ENCODE measurements at places on chromosomes 3 and 15.

DNA sequence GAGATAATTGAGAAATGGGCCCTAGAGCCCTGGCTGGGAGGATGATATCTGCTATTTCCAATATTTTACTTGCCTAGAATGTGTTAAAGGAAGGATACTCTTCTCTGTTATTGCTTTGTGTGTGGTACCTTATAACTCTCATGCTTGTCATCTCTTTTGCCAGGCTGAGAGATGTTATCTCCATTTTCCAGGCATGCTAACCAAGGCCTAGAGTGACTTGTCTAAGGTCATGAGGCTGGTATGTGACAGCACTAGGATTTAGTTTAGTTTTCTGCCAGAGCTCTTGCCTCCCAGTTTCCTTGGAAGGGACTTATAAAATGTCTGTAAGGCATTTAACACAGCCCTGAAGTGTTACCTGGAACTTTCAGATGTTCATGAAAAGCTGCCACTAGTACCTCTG is 1.4 kb downstream of the CLK3 start:
- no peak for DNase-seq

DNA sequence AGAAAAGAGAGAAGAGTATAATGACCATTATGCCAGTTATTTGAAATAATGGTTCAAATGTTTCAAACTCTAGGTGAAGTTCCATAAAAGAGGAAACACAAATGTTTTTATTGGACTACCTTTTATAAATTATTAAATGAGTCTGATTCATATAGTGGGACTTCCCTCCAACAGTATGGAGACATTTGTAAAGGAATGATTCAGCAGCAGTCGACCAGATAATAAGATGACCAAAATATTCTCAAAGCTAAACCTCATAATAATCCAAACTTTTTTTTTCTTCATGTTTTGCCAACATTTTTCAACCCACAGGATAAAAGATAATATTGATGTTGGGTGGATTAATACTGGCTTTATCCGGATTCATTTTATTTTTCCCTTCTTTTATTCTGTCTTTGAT is 18.8 kb downstream of the TIPARP start:
- DNase-seq = no peak

GRCh38 chr15:77475898-77476297 is 55.2 kb downstream of the HMG20A start:
- DNase-seq = no peak

DNA sequence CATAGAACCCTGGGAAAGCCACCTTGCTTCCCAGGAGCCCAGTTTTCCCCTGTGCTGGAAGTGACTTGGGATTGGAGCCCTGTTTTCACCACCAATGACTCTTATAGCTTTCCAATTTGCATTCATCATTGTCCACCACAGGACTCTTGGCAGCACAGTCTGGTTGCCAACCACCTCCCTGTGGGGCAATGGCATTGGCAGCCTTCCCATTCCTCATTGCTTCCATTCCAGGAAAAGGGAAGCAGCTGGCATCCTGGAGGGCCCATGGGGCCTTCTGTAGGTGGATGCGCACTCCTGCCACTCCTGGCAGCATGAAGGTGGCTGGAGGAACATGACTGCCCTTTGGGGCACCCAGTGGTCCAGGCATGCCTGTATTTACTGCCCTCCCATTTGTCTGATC is 57.7 kb downstream of the FEM1B start:
- no peak for DNase-seq

DNA sequence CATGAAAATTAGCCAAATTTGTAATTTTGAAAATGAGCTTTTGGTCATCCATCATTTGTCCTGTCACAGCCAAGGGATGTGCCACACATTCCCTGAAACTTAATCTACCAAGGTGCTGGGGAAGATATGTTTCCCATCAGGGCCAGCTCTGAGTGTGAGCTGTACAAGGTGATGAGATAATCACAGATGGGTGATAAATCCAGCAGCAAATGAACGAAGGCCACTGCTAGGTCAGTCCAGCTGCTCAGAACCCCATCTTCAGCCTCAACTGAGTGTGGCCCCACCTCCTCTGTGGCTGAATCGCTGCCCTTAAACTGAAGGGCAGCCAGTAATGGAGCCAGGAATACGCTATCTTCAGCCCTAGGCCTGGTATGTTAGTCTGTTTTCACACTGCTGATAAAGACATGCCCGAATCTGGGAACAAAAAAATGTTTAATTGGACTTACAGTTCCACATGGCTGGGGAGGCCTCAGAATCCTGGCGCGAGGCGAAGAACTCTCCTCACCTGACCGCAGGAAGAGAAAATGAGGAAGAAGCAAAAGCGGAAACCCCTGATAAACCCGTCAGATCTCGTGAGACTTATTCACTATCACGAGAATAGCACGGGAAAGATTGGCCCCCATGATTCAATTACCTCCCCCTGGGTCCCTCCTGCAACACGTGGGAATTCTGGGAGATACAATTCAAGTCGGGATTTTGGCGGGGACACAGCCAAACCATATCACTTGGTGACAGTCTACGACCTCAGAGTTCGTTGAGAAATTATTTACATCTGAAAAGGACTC is 553.0 kb downstream of the NTRK3 start:
- no peak for DNase-seq

GRCh38 chr3:63095-63765 is 133.3 kb upstream of the CHL1 start:
- DNase-seq = no peak

GRCh38 chr15:76024021-76024768 is 12.0 kb upstream of the NRG4 start:
- DNase-seq = no peak

GRCh38 chr3:127299276-127299675 is 11.4 kb upstream of the PRR20G start:
- no peak for DNase-seq

GRCh38 chr3:29637068-29637467 is 356.2 kb downstream of the RBMS3 start:
- DNase-seq = no peak

GRCh38 chr3:148020861-148021260 is 611.7 kb downstream of the ZIC1 start:
- no peak for DNase-seq

- no peak for DNase-seq
Observed at GRCh38 chr3:83438188-83438587, 1520.6 kb upstream of the CADM2 start.

DNA sequence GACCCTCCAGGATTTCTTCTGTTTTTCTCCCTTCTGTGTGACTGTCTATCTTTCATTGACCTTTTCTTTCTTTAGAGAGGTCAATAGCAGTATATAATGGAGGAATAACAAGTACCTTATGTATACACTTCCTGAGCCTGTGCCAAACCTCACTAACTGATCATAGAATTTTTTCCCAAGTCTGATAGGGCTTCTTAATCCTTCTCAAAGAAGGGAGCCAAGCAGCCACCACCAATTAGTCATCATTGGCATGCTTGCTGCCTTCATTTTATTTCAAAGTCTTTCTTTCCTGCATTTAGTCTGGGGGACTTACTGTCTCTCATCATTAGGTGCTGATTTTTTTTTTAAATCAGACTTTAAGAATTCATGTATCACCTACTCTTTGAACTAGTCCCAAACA is 327.0 kb downstream of the FEZF2 start:
- no peak for DNase-seq

GRCh38 chr3:46565077-46565476 is 1.0 kb downstream of the LRRC2 start:
- no peak for DNase-seq

GRCh38 chr3:53688989-53689388 is 157.2 kb downstream of the CHDH start:
- no peak for DNase-seq

DNA sequence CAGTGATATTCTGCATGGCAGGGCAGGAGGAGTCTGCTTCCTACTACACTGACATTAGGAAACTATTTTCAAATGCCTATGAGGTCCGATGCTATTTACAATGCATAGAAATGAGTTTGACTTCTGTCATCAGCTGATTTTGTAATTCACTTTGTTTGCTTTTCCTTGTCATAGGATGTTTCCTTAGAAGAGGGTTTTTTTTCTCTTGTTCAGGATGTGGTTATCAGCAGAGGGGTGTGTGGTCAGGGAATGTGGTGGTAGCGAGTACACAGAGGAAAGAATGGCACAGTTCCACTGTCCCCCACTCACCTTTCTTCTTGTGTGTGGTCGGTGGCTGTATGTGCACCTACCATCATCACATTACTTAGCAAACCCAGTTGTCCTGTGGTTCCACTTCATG is 231.5 kb downstream of the LRTM1 start:
- DNase-seq = no peak

DNA sequence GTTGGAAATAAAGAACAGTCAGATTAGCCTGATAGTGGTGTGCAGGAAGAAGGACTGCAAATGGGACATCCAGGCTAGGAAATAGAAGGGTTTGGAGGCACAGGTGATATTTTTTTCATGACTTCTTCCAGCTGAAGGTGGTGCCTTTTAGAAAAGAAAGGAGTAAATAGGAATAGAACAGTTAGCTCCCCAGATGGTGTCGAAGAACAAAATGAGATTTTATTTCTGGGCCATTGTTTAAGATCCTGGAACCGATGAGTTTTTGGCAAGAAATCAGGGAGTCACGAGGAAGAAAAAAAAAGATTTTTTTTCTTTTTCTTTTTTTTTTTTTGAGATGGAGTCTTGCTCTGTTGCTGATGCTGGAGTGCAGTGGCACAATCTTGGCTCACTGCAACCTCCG is 9.8 kb upstream of the NCK1 start:
- no peak for DNase-seq

DNA sequence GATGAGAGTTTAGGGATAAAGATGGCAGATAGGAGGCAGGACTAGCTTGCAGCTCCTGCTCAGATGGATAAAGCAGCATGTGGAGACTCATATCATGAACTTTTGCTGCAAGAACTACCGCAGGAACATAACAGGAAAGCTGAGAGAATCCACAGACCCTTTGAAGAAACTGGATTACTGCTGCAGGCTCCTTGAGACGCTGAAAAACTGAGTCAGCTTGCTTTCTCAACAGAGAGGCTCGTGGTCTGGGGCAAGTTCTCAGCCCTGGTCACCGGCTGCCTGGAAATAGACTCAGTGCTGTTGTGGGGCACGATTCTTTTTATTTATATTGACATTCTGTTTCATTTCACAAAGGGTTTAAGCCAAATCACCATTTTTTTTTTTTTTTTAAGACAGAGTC is 28.8 kb upstream of the TRIM59 start:
- no peak for DNase-seq

- no peak for DNase-seq
Observed at GRCh38 chr3:64022451-64023186, 675 bp downstream of the PSMD6 start.

Data from NCI-H1048 (cell line).